Endothelial cell of umbilical vein (primary cell): ENCODE measurements at places on chromosomes 7 and 10. TPM values are rescaled to one million over a fixed set of nuclear protein-coding genes. Genes with fewer than 3 reads are reported as not detected.

GRCh38 chr7:102028206-102028826 is 210.9 kb downstream of the CUX1 start:
- no peaks in the 10 kb centered on the region for H3K4me1 ChIP-seq
- H3K27ac ChIP-seq: no peak overlapping the region
- H3K4me3 ChIP-seq: no peak overlapping the region
- DNase-seq: no peak
- no peaks in the 10 kb centered on the region for H3K36me3 ChIP-seq

GRCh38 chr7:98985406-98985805 is 107.1 kb downstream of the TRRAP start:
- H3K27me3 ChIP-seq: no peaks in the 10 kb centered on the region
- no peaks in the 10 kb centered on the region for H3K4me1 ChIP-seq

- H3K36me3 ChIP-seq: no peaks in the 10 kb centered on the region
- no peak overlapping the region for H3K27ac ChIP-seq
- no peaks in the 10 kb centered on the region for H3K27me3 ChIP-seq
These were observed 180.0 kb upstream of the MDFIC start for GRCh38 chr7:114741911-114742310.

GRCh38 chr7:142796001-142796500 is 25.3 kb downstream of the PRSS2 start:
- H3K4me1 ChIP-seq: peaks cover 28% of the 10 kb centered on the region
- H3K36me3 ChIP-seq: no peaks in the 10 kb centered on the region
- H3K27me3 ChIP-seq: no peaks in the 10 kb centered on the region
- peak overlapping the region; percentile 69 for H3K4me3 ChIP-seq

DNA sequence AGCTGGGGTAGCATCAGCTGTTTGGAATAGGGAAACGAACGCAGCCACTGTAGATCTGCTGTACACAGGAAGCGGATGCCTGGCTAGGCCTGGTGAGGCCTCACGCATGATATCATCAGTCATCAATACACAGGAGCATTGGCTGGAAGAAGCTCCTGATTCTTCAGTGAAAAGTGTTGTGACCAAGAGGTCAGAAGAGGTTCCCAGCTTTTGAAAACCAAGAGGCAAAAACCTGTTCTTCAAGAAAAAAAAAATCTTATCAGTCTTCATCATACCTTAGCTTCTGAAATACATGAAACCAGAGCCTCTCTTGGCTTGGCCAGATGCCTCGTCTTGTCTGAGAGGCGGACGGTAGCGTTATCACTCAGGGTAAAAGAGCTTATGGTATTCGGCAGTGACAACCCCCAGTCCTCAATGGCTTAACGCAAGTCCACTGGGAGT is 139.3 kb upstream of the TCF7L2 start:
- H3K4me1 ChIP-seq: peaks cover 8% of the 10 kb centered on the region
- H3K4me3 ChIP-seq: no peak overlapping the region
- H3K27me3 ChIP-seq: no peaks in the 10 kb centered on the region
- H3K36me3 ChIP-seq: no peaks in the 10 kb centered on the region
- H3K27ac ChIP-seq: no peak overlapping the region

DNA sequence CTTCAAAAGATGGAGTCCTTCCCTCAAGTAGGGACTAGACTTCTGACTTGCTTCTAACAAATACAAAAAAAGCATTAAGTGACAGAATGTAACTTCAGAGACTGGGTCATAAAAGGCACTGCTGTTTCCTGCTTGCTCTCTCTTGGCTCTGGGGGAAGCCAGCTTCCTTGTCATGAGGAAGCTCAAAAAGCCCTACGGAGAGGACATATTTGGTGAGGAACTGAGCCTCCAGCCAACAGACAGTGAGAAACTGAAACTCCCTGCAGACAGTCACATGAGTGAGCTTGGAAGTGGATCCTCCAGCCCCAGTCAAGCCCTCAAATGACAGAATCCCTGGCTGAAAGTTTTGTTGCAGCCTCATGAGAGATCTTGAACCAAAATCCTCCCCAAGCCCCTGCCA is 26.3 kb upstream of the SLC35G1 start:
- H3K27me3 ChIP-seq: peaks cover 3% of the 10 kb centered on the region
- H3K4me1 ChIP-seq: no peaks in the 10 kb centered on the region
- H3K36me3 ChIP-seq: no peaks in the 10 kb centered on the region
- no peak overlapping the region for H3K4me3 ChIP-seq
- no peak for DNase-seq

- no peaks in the 10 kb centered on the region for H3K27me3 ChIP-seq
- H3K27ac ChIP-seq: peak overlapping the region; percentile 95
- no peaks in the 10 kb centered on the region for H3K36me3 ChIP-seq
- no peak for DNase-seq
- peaks cover 21% of the 10 kb centered on the region for H3K4me1 ChIP-seq
- H3K4me3 ChIP-seq: peak overlapping the region; percentile 36
These were observed 604 bp upstream of the STAM start for GRCh38 chr10:17643339-17643754.

GRCh38 chr10:96369890-96370583 is 11.2 kb upstream of the OPALIN start:
- H3K27me3 ChIP-seq: no peaks in the 10 kb centered on the region
- no peak overlapping the region for H3K27ac ChIP-seq
- peaks cover 10% of the 10 kb centered on the region for H3K4me1 ChIP-seq
- H3K36me3 ChIP-seq: no peaks in the 10 kb centered on the region

GRCh38 chr7:5408777-5409176 is 14.9 kb downstream of the TNRC18 start:
- H3K27me3 ChIP-seq: no peaks in the 10 kb centered on the region
- peak; percentile 46 for DNase-seq
- no peaks in the 10 kb centered on the region for H3K36me3 ChIP-seq
- no peak overlapping the region for H3K27ac ChIP-seq
- H3K4me1 ChIP-seq: peaks cover 8% of the 10 kb centered on the region

DNA sequence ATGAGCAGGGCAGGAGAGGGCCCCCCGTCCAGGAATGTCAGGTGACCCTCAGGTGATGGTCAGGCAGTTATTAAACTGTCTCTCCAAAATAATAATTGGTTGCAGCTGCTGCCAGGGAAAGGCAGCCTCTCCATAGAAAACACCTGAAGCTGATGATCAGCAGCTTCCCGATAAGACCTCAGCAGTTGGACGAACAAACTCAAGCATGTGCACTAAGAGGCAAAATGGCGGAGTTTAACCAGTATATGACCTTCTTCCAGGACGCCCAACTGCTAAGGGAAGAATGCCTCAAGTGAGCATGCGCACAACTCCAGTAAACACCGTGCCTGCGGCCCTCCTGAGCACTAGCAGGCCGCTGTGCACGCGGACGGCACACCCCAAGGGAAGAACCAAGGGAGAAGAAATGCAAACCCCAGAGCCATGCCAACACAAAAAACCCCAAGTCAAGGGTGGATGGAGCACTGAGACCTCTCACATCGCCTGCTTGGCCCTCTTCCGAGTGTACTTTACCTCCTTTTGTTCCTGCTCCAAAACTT is 38.9 kb upstream of the ADARB2 start:
- H3K36me3 ChIP-seq: no peaks in the 10 kb centered on the region
- DNase-seq: no peak

- no peaks in the 10 kb centered on the region for H3K4me1 ChIP-seq
- H3K4me3 ChIP-seq: no peak overlapping the region
- no peaks in the 10 kb centered on the region for H3K27me3 ChIP-seq
- H3K36me3 ChIP-seq: no peaks in the 10 kb centered on the region
- no peak overlapping the region for H3K27ac ChIP-seq
These were observed 14.4 kb downstream of the STK32C start for GRCh38 chr10:132293201-132293812.

DNA sequence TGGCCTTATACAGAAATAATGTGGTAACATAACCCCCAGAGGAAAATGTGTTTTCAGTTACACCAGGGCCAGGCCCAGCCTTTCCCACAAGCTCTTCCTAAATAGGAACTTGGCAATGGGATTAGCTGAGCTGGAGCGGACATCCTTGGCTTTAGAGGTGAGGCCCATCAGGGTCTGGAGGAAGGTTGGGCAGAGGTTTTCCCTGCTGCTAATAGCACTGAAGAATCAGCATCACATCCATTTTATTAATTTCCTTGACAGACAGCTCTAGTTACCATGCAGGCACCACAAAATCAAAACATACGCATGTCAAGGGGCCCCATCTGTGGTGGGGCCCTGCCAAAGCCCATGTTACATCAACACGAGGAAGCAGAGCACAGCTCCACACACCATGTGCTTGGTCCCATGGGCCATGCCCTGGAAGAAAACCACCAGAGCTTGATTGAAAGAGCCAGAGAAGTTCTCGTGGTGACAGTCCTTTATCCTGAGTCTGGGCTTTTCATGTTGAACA is 566.6 kb downstream of the KCNMA1 start:
- H3K4me3 ChIP-seq: no peak overlapping the region
- no peaks in the 10 kb centered on the region for H3K4me1 ChIP-seq
- no peak for DNase-seq

- H3K4me1 ChIP-seq: no peaks in the 10 kb centered on the region
- no peak for DNase-seq
- no peaks in the 10 kb centered on the region for H3K27me3 ChIP-seq
- H3K4me3 ChIP-seq: no peak overlapping the region
- H3K36me3 ChIP-seq: no peaks in the 10 kb centered on the region
These were observed 113.1 kb upstream of the IGFBP3 start for GRCh38 chr7:46034056-46034768.

GRCh38 chr7:136303162-136303561 is 326.0 kb upstream of the MTPN start:
- H3K27ac ChIP-seq: no peak overlapping the region
- H3K4me3 ChIP-seq: no peak overlapping the region
- H3K36me3 ChIP-seq: no peaks in the 10 kb centered on the region
- no peak for DNase-seq
- no peaks in the 10 kb centered on the region for H3K4me1 ChIP-seq

The SPRN gene
- total RNA-seq: 0.13 TPM in 1 of 2 replicates, not detected in the other

The TMEM236 gene
- 0.24 TPM in 1 of 2 replicates, not detected in the other for total RNA-seq

The HBP1 gene
- 50.1 and 63.4 TPM in 2 replicates for total RNA-seq

The PAX4 gene
- total RNA-seq: not detected in 2 replicates

The ADAM22 gene
- 0.53 and 1.4 TPM in 2 replicates for total RNA-seq
